A549 treated with RU486 at 1 μM for 4 hours (cell line): ENCODE measurements at places on chromosomes 16 and 17. TPM values are rescaled to one million over a fixed set of nuclear protein-coding genes. Genes with fewer than 3 reads are reported as not detected.

PRSS21 gene
- 0.21 to 0.30 TPM in 2 of 5 replicates, not detected in the others for total RNA-seq

PARD6A gene
- total RNA-seq: 1.2 to 2.1 TPM (median 1.7 TPM) in 5 replicates

TP53TG3F gene
- total RNA-seq: 0.07 to 0.16 TPM in 2 of 5 replicates, not detected in the others

TAC4 gene
- not detected in 5 replicates for total RNA-seq

USP22 gene
- 116 to 131 TPM (median 122 TPM) in 5 replicates for total RNA-seq
